Thoracic aorta (tissue), 2 donors: ENCODE measurements at places on chromosomes 1 and 21. TPM values are rescaled to one million over a fixed set of nuclear protein-coding genes. Genes with fewer than 3 reads are reported as not detected.

DNA sequence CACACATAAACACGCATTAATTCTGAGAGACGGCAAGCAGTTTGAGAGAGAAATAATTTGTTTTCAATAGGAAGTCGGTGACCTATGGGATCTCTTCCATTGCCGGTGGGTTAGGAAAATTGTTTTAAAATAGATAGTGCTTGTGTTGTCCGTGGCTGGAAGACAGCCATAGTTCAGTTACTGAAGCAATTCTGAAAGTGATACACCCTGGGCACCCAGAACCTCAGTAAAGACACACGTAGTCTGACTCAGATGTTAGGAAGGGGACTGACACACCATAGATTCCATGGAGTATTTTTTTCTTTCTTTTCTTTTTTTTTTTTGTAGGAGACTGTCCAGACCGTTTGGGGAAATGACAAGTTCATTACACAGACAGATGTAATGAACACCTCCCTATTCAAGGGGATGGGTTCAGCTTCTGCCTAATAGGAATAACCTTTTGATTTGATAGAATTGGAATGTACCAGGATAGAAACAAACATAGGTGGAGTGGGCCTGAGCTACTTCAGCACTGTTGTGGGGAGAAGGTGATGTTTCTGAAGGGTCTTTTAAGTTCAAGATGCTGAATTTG, 1.6 kb downstream of the C1orf21 start:
- DNase-seq: no peak

Gene ADORA1
- not detected for total RNA-seq

DNA sequence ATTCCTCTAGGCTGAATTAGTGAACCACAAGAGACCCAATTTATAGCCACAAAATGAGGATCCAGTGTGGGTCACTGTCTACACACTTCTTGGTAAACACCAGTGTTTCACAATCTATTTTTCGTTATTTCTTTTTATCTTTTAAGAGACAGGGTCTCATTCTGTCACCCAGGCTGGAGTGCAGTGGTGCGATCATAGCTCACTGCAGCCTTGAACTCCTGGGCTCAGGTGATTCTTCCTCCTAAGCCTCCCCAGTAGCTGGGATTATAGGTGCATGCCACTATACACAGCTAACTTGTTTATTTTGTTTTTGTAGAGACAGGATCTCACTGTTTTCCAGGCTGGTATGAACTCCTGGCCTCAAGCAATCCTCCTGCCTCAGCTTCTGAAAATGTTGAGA, 29.3 kb upstream of the SLC45A3 start:
- DNase-seq: no peak

Gene PIAS3
- 60.1 TPM for total RNA-seq

Gene SLAMF9
- not detected for total RNA-seq

DNA sequence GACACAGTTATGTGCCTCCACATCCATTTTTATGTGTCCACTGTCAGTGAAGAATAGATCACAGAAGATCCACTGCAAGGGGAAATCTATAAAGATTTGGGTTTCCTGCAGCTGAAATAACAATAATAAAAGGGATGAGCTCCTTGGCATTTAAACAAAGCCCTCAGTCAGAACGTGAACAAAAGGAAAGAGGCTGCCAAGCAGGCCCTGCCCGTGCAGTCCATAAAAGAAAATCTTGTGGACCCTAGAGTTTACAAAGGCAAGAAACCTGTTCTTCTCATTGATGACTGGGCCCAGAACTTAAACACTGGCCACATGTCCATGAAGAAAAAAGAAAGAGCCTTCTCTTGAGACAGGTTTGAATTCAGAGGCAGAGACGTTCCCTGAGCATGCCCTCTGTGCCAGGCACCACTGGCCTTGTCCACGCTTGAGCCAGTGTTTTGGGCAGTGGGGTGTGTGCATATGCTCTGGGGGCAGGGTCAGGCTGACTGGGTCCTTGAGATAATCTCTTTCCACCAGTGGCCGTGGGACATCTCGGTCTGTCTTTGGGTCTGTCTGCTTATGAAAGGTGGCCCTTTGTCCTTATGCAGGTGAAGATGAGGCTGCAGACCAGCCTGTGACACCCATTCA, 142.7 kb downstream of the HIVEP3 start:
- no peak for DNase-seq

DNA sequence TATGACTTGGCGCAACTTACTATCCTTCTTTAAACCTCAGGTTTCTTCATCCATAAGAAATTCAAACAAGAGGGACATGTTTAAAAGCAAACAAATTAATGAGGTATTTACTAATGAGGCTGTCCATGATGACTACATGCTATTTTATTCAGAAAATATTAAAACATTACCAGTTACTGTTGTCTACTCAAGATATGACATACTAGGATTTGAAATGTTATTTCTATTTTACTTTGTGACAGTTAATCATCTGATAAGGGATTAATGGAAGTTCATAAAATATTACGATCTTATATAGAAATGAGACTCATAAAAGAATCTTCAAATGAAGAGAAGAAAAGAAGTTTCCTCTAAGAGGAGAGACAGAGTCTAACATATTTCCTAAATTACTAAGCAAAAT, 80.1 kb downstream of the SPATA6 start:
- no peak for DNase-seq

Gene FCGR3A
- total RNA-seq: 41.2 TPM

GRCh38 chr1:161082996-161083747, 6.2 kb downstream of the NECTIN4 start:
- peak; percentile 35 for DNase-seq
